Left forelimb (tissue), 1 donor: ENCODE measurements at places on chromosomes 11 and 22.

GRCh38 chr11:125128450-125128849, 17.0 kb upstream of the TMEM218 start:
- no peak for DNase-seq

- no peak for DNase-seq
These were observed 100.4 kb upstream of the DDI1 start for GRCh38 chr11:103936059-103936458.

DNA sequence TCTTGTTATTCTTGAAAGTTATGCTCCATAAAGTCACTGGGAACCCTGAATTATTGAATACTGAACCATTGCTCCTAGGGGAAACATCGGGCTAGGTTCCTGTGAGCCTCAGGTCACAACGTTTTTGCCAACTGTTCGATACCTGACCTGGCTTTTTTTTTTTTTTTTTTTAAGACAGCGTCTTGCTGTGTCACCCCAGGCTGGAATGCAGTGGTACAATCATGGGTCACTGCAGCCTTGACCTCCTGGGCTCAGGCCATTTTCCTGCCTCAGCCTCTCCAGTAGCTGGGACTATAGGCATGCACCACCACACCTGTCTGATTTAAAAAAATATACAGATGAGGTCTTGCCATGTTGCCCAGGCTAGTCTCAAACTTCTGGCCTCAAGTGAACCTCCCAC, 22.5 kb downstream of the LRP5 start:
- no peak for DNase-seq

GRCh38 chr11:72446929-72447769, 12.8 kb upstream of the CLPB start:
- DNase-seq, result no peak

GRCh38 chr22:20904980-20905355, 12.2 kb upstream of the CRKL start:
- DNase-seq, result no peak
